Naive thymus-derived CD4-positive, alpha-beta T cell (primary cell): ENCODE measurements at places on chromosomes 7 and 10. TPM values are rescaled to one million over a fixed set of nuclear protein-coding genes. Genes with fewer than 3 reads are reported as not detected.

C7orf57 gene
- 0.08 TPM for polyA plus RNA-seq

MMD2 gene
- not detected for polyA plus RNA-seq

- DNase-seq = no peak
These were observed 287.9 kb upstream of the KLF14 start for GRCh38 chr7:131021902-131022301.

ABCB4 gene
- polyA plus RNA-seq = not detected
